ENCODE measurements at places on chromosomes 2 and 18.

GRCh38 chr2:76000425-76000824 is 289.7 kb upstream of the GCFC2 start:
- DNase-seq, result no peak

DNA sequence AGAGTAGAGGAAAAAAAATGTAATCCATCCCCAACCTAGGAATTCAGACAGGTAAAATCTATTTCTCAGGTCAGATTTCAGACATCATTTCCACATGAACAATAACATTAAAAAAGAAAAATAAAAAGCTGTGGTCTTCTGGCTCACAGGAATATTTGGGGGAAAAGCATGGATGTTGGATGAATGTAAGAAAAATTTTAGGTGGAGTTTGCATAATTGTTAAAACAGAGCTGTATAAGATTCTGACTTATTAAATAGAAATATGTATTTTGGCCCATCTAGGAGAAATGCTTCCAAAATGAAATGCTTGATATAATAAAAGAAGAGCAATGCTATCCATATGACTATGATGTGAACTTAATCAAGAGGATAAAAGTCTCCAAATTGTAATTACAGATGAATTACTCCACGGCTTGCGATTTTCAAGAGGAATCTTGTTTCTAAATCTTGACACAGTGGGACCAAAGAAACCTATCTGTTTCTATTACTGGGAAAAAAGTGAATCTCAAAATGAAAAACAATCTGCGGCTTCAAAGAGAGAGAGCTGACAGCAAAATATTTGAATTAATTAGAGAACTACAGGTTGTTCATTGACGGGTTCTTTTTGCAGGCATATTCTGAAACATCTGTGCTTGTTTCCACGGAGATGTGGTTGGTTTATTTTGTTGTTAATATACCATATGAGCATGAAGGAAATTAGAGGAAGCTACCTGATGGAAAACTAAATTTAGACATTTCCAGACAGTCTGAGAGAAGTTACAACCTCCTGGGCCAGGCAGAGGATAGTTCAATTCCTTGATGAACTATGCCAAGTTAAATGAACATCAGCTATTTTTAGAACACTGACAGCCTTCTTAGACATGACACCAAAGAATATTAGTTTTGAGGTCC is 468.7 kb downstream of the PID1 start:
- no peak for DNase-seq

- DNase-seq, result no peak
Observed at GRCh38 chr2:200302940-200303727, 3.4 kb upstream of the SPATS2L start.

- DNase-seq, result no peak
Observed at GRCh38 chr18:57583297-57583835, 3.1 kb downstream of the FECH start.

- no peak for DNase-seq
Observed at GRCh38 chr2:12317814-12318426, 398.8 kb upstream of the TRIB2 start.

DNA sequence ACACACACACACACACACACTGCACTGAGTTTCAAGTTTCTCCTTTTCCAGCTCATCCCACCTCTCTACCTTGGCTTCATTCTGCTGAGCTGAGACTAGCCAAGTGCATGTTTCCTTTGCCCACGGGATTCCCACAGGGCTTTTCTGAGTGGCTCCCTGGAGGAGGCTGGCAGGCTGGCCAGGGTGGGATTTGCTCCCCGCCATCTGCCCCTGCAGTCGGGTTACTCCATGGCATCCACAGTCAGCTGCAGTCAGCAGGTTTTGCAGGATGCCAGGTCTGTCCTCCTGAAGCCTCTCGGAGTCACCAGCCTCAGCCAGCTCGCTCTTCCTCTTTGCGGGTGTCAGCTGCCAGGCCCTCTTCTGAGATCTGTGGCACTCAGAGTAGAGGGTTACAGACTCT is 783.7 kb upstream of the SOX11 start:
- no peak for DNase-seq

GRCh38 chr2:182924306-182924705 is 57.9 kb upstream of the FRZB start:
- no peak for DNase-seq

DNA sequence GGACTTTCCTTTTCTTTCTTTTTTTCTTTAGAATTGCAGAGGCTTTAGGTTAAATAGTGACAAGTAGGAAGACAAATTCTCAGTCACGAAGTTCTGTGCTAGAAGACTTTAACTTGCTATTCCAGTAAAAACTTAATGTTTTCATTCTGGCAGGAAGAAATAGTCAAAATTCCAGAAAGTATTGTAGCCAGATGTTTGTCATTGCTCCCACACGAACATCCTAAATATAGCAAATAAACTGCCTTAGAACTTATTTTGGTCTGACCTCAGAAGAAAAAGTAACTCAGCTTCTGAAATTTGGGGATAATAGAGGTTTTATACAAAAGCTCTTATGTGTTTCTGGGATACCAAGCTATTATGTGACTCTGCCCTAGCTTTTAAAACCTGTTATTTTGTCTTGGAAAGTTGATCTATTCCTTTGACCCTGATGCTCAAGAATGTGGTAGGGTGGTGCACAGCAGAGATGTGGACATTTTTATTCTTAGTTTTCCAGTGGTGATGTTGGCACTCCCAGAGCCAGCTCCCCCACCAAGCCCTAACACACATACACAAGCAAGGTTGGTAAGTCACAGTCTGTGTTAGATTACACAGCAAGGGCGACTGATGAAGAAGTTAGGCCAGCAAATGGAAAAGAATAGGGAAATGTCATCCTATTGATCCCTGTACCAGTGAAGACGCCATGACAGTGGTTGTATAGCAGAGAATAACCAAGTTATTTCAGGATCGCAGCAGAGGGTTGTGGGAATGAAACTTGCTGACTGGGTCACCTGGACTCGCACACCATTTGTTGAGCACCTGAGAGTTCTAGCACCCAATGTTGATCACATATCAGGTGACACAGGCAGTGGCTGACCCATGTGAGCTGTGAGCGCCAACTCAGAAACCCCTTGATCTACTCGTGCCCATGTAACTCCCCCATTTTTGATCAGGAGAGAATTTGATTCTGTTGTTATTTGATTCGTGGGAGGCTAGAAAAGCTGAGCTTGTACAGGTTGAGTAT is 23.7 kb downstream of the FARP2 start:
- no peak for DNase-seq
